ENCODE measurements at places on chromosomes 7 and 10.

- no peak for DNase-seq
Observed at GRCh38 chr10:36048780-36049179, 406.7 kb upstream of the FZD8 start.

GRCh38 chr10:30985512-30985911, 46.2 kb downstream of the ZNF438 start:
- no peak for DNase-seq

- DNase-seq, result no peak
Observed at GRCh38 chr10:124640056-124640455, 104.1 kb downstream of the FAM53B start.

GRCh38 chr7:3157566-3158287, 114.1 kb upstream of the CARD11 start:
- DNase-seq, result no peak

DNA sequence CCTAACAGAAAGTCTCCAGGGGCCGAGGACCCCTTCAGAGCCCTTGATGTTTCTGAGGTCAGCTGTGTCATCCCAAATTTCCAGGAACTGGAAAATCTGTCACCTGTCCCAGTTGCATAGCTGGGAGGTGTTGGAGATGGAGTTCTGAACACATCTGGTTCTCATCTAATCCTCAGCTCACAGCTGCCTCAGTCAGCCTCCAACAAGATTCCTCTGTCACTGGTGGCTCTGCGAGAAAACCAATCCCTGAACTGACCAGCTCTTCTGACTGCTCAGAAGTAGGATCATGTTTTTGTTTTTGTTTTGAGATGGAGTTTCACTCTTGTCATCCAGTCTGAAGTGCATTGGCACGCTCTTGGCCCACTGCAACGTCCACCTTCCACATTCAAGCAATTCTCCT, 37.6 kb upstream of the MYL10 start:
- no peak for DNase-seq

DNA sequence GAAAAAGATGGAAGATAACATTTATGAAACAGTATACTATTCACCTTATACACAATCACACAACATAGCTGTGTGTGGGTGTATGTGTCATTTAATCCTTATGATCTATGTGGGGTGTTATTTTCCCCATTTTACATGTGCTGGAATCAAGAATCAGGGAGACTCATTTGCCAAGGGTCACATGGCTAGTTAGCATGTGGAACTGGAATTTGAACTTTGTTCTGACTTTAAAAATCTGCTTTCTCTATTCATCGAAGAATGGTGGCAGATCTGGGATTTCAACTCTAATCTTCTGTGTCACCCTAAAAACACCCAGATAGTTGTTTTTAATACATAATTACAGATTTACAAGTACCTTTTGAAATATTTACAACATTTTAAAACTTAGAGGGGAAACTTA, 65.2 kb downstream of the ADAM22 start:
- DNase-seq, result no peak

GRCh38 chr10:118940386-118940785, 89.1 kb upstream of the NANOS1 start:
- DNase-seq, result no peak

DNA sequence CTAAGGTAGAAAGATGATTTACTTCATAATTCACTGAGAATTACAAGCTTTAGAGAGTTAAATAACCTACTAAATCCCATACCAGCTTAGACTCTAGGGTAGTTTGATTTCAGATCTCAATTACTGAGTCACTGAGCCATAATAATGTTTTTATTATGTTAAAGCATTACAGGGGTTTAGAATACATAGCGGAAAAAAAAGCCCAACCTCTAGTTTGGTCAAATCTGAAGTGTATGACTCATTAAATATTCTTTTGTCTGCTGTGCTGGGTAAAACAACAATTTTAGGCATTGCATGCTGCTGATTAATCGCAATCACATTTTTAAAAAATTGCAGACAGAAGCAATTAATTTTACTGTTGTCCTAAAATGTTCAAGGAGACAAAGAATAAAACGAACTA, 48.5 kb downstream of the MALRD1 start:
- no peak for DNase-seq

- no peak for DNase-seq
Observed at GRCh38 chr10:52442576-52442975, 128.5 kb downstream of the DKK1 start.

DNA sequence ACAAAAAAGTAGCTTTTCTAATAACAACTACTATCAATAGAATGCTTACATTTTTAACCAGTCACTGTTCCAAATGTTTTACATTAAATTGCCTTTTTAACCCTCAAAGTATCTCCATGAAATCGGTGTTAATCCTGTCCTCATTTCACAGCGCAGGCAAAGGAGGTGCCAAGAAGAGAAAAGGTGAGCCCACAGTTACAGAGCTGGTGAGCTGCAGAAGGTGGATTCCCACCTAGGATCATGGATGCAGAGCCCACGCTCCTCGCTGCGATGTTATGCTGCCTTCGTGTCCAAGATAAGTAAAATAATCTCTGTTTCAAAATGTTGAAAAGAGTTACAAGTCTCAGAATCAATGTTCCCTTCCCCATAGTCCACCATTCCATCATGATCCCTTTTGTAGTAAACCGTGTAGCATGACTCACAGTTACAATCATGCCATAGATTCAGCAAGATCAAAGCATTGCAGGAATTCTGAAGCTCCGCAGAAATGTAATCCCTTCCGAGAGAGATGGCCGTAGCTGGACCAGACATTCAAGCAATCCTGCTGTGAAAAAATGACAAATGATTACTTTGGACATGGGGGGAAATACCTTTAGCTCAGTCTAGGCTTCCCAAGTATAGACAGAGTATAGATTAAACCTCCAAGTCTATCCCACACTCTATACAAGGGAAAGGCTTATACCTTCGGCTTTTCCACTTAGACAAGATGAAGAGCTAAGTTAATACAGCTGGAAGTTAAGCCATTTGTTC, 394.7 kb upstream of the AKR1E2 start:
- DNase-seq, result no peak

DNA sequence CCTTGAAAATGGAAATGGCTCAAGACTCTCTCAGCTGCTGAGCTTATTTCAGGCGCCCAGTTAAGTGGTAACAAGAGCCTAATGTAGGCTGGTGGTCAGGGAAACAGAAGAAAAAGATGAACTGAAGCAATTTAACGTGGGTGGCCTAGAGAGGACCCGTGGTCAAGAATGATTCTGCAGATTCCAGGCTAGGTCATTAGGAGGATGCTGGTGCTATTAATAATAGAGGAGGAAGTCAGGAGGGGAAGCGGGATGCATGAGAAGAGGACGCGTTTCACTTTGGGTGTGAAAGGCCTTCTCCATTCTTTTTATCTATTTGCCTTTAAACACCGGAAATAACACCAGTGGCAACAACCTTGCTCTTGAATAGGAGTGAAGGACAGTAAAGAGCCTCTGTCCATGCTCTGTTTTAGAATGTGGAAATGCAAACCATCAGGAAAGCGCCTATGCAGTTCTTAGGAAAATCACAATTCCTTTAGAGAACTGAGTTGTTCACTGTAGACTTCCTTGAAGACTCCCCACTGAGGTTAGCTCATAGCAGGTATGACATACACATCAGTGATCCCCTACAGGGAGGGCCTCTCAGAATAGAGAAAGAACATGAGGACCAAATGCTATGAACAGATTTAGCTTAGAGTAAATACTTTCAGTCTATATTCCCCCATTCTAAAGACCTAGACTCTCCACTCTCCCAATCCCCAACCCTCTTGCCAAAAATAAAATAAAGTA, 8.6 kb downstream of the LIPA start:
- DNase-seq, result no peak

DNA sequence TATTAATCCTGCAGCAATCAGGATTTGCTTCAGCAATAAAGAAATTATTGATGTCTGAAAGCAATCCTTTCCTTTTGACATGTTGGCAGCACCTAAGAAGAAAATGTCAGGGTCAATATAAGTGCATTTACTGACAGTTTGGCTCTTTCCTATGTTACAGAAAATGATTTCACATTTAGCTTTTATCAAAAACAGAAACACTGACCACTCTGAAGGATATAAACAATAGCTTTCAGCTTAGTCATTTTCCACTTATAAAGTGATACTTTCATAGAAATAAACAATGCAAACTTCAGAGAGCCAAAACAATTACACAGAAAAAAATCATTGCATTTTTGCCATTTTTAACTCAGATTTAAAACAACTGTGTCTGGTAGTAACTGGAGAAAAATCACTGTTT, 325.6 kb upstream of the KAT6B start:
- DNase-seq, result no peak

DNA sequence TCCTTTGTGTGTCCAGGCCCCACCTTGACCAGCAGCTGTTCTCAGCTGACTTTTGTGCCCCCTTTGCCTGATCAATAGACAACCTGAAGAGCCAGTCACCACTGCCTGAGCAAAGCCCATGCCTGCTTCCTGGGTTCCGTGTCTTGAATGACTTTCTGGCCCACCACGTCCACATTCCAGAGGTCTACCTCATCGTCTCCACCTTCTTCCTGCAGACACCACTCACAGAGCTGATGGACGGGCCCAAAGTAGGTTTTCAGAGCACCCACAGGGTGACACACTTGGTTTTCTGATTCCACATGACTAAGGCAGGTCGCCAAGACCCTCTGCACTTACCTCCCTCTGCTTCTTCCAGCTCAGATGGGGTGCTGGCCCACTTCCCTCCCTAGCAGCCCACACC, 126.8 kb downstream of the WDFY4 start:
- DNase-seq, result no peak

DNA sequence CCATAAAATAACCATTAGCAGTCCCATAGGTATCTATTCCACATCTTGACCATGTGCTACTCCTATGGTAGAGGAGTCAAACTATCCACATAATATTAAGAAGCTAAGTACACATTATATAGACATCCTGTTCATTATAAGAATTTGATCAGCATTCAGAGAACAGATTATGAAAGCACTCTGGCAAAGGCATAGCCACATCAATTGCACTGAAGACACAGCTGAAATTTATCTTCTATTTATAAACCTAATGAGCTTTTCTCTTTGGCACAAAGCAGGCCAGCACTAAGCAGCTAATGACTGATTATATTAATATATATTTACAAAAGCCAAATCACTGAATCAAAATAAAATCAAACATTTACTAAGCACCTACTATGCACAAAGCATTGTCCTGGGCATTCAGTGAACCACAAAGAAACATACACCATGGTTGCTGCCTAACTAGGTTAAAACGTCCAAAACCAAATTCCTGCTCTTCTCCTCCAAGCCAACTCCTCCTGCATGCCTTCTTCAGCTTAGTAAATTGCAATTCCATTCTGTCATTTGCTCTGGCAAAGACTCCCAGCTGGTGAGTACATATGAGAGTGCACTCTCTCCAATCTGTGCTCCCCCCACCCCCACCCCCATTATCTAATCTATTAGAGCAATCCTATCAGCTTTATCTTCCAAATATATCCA, 122.6 kb upstream of the ASAH2 start:
- no peak for DNase-seq

GRCh38 chr7:114956702-114957101, 34.8 kb downstream of the MDFIC start:
- DNase-seq, result no peak

- no peak for DNase-seq
Observed at GRCh38 chr10:19845503-19846368, 29.5 kb downstream of the PLXDC2 start.

DNA sequence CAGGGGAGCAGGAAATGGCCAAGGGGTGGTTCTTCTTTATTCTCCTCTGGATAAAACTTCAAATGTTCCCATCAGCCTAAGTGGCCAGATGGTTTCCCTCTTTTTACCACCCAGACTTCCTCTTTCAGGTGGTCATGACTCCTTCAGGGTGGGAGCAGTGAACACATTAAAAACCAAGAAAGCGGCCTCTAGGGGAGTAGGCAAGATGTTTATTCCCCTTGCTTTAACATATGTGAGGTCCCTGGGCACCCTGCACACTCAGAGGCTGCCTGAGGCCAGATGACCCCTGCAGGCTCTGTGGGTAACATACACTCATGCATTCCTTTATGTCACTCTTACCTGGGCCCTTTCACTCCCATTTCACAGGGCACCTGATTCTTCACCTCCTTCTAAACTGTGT, 357.4 kb downstream of the ABCA13 start:
- DNase-seq, result no peak

DNA sequence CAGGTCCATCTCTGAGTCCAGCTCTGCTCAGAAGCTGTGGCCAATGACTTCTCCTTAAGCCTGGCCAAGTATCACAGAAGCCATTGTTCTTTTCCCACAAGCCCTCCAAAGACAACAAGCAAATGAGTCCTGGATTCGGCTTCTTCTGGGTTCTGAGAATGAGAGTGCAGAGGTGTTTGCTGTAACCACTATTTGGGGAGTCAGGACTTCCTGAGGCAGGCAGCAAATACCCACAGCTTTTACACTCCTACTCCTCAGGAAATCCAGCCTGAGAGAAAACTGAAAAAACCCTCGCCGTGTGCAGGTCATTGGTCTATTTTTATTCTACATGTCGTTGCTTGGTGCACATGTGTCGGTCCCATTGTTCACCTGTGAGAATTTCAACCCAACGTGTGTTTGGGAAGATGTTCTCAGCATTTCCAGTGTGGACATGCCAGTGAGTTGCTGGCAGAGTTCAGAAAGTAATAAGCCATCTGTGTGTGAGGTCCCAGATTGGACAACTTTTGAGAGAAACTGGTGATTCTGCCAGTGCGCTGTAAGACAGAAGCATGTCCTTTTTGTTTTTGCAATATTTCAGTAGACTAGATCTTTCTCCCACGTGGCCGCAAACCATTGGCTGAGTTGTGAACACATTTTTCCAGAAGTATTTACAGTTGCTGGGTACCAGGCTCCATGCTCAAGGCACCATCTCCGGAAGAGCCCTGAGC, 121.6 kb upstream of the LYZL2 start:
- no peak for DNase-seq

DNA sequence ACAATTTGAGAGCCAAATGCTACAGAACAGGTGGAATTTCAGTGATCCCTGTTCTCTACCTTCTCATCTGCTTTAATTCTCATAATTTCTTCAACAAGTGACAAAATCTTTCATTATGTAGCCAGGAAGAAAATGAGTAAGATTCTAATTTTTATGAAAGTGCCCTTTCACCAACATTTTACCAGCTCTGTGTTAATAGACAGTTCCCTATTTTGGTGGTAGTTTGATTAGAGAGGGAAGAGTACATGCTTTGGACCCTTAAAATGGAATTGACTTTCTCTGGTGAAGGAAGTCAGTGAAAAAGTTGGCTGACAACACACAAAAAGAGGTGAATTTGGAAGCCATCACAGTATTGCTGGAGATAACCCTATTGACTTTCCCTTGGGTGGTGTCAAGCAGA, 61.7 kb downstream of the CACNB2 start:
- DNase-seq, result no peak

DNA sequence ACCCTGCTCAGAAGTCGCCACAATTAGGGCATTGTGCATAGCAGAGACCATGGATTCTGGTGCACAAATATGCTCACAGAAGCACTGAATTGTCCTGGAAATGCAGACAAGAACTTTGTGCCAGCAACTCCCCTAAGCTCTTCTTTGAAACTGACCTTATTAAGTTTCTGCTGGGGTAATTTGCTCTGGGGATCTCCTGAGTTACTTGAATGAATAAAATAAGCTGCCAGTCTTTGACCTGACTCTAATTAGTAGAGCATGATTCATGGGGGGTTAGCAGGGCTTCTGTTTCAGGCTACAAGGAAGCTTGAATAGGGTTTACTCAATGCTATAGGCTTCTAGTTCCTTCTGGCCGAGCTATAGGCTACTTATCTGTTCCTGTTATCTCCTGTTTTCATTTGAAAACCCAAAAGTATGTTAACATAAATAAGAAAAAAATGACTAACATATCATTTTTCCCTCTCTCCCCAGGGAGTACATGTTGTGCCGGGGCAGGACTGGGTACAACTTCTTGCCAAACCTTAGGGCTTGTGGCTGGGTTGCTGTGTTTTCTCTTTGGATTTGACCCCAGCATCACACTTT, 169.0 kb upstream of the TMEM229A start:
- no peak for DNase-seq

- DNase-seq, result no peak
Observed at GRCh38 chr10:25934621-25935139, 651 bp downstream of the MYO3A start.

Measured in activated naive CD4-positive, alpha-beta T cell (primary cell).